Substantia nigra (tissue), 51 donors: ENCODE measurements at places on chromosomes 4 and X.

DNA sequence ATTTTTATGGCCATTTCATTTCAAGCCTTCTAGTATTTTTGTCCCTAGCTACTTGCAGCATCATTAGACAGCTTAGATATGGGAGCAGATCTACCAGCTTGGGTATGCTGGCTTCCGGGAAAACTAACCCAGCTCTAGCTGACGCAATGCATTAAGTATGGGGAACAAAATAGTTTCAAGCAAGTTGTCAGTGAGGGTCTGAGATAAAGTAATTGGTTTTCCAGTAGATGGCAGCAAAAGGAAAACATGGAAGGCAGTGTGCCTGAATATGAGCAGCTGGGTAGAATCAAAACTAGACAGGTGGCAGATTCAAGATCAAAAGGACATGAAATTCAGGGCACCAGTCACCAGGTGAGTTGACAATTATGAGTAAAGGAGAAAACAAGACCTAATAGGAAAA is 340.9 kb upstream of the CTSO start:
- peak; percentile 0 for DNase-seq

GRCh38 chrX:30489323-30489722 is 88.2 kb downstream of the TASL start:
- DNase-seq: no peak

- DNase-seq: peak; percentile 52
Measured at GRCh38 chrX:10052906-10053625, 85.9 kb downstream of the CLDN34 start.

DNA sequence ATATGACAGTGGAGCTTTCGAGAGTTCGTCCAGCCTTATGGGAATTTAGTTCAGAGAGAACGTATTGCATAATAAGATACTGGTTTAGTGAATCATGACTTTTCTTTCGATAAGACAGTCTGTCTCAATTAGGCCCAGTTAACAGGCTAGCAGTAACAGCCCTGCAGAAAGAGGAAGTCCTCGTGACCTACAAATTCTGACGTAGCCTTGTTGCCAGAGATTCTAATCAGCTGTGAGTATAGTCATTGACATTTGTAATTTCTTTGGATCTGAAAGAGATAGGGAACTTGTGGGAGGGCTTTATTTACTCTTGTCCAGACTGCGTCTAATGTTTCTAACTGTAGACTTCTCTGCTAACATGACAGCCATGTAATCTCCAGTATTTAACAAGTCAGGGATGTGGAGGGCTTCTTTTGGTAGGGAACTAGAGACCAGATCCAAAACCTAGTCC is 15.8 kb downstream of the ART3 start:
- DNase-seq: peak; percentile 10

GRCh38 chrX:101642093-101642492 is 17.6 kb downstream of the ARMCX2 start:
- DNase-seq: no peak
